NCI-H187 treated with DMSO at 0.1 percent for 48 hours (cell line): ENCODE measurements at places on chromosomes 6 and 20.

- DNase-seq = no peak
Measured at GRCh38 chr20:59483481-59483880, 120.9 kb upstream of the PHACTR3 start.

- no peak for DNase-seq
Measured at GRCh38 chr20:39605361-39605760, 643.2 kb downstream of the DHX35 start.

GRCh38 chr20:2652724-2653555 lies 508 bp downstream of the NOP56 start:
- no peak for DNase-seq

DNA sequence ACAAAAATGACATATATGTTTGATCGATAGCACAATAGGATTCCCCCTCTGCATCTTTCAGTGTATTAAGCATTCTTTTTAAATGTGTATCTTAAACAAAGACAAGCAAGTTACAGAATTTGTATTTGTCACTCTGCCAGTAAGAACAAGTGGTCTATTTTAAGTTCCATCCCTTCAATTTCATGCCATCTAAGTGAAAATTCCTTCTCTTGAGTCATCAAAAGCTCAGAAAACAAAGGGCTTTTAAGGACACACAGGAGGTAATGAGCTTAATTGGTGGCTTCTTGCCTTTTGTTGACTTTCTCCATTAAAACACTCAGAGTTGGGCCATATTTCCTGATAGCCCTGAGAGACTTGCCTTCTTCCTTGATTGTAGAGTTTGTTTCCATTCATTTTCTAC lies 547.8 kb downstream of the TENT5A start:
- no peak for DNase-seq
